ENCODE measurements at places on chromosomes 3 and 15.
A peak's percentile ranks its signal among the peaks of the same experiment; 100 is the strongest.

- DNase-seq: no peak
Measured at GRCh38 chr3:97138914-97139541, 324.6 kb downstream of the EPHA6 start.

DNA sequence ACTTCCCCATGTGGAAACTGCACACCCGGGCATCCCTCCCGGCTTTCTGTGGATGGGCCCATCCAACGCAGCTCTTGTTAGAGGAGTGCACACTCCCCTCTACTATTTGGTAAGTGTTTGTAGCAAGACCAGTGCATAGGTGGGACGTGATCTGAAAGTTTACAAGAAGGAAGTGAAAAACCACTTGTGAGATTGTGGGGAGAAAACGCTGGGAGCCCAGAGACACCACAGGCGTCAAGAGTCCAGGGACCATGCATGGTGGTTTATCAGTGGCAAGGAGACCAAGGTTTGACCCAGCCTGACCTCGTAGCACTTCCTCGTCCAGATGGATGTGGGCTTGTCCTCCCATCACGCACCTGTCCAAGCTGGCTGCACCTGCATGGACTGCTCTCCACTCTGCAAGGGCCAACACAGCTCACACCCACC lies 51.6 kb downstream of the ATP10A start:
- DNase-seq: no peak

- no peak for DNase-seq
Measured at GRCh38 chr3:40451551-40451950, 5.6 kb upstream of the RPL14 start.

DNA sequence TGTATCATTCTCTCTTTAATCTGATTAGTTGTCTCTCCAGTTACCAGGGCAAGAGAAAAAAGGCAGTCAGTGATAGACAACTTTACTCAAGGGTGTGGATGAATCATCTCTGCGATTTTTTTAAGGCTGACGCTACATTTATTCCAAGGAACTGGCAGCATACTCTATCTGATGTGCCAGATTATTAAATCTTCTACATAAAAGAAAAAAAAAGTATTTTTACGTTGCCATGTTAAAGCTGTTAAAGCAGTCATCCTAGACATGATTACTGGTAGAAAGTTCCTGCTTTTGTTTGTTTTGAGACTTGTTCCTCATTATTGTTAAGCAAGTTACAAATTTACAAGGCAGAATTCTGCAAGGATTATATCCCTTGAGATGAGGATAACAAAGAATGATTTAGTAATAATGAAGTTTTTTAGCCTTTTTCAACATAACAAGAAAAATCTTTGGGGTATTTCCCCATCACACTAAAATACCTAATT lies 121.7 kb downstream of the CBLB start:
- no peak for DNase-seq

- DNase-seq: no peak
Measured at GRCh38 chr3:168620854-168621253, 525.1 kb upstream of the GOLIM4 start.

DNA sequence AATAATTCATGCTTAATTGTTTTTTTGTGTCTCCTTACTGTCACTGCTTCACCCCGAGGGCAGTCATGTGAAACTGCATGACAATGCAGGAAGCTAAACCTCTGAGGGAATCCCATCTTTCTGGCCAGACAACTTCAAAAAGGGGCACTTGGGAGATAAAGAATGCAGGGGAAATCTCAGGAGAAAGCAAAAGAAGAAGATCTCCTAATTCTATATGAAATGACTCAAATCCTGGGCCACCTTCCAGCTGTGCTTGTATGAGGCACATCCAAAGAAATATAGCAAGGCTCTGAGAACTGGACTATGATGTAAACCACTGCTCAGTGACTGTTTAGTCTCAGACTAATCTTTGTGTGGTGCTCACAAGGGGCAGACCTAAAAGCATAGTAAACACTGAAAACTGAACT lies 22.6 kb upstream of the UMPS start:
- DNase-seq: no peak

DNA sequence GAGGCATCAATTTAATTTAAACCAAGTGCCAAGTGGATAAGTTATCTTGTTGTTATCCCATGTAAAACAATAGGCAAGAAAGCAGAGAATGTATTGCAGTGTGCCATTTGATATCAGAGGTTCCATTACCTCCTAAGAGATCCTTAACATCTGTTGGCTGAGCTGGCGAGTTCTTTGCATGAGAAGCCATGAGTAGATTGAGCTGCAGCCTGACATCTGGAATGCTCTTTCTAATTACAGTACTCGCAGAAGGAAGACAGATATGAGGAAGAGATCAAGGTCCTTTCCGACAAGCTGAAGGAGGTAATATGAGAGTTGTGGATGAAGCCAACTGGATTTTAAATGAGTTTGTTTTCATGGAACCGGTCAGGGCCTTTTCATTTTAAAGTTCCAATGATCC lies 19.4 kb downstream of the TPM1 start:
- DNase-seq: no peak

DNA sequence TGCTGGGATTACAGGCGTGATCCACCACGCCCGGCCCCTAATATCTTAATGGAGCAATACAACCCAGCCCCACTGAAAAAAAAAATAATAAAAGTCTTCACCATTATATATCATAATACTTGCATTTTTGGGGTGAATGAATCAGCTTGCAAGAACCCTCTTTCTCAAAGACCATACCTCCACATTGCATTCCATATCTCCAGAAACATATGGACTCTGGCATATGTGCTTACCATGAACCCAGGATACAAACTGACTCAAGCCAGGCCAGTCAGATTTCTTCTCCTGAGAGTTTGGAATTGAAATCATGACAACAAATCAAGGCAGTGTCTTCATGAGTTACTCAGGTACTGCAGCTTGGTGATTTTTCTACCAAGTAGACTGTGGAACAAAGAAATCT lies 101.2 kb downstream of the FRMD5 start:
- no peak for DNase-seq

- no peak for DNase-seq
Measured at GRCh38 chr3:87206070-87206469, 21.0 kb upstream of the CHMP2B start.

DNA sequence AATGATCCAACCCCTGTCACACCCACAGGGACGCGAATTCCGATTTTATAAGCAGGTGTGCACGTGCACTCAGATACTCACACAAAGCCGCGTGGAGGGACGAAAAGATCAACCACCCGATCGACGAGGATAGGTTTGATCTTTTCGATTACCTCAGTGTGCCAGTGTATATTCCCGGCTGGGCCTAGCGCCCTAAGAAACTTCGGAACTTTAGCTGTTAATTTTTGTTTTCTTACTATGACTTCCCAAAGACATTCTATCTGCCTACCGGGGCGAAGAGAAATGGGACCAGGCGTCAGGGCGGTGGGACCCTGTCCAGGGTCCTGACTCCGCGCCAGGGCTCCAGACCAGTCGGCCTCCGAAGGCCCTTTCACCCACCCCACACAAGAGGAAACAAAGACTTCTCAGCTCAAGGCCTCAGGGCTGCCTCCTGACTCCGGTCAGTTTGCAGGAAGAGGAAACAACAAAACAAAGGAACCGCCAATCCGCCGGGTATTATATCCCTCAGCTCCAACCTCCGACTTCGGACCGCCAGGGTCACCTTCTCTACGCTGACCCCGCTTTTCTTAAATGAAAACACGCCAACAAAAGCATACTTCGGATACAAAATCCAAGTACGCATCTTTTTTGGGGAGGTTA lies 6.8 kb downstream of the ONECUT1 start:
- DNase-seq: peak; percentile 18

DNA sequence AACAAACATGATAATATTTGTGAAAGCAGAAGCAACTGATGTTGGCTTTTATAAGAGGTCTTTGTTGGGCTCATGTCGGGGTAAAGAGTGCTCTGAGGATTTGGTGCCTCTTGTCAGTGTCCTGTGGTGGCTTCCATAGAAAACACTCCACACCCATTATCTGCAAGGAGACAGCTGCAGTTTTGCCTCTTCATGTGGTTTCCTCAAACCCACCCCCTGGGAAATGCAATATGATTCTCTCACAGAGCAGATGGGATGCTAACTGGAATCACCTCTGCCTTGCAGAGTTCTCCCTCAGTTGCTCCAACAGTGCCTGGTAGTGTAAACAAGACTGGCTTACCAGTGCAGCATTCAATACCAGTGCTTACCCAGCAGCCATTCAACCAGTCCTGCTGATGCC lies 771.4 kb upstream of the CFAP20DC start:
- no peak for DNase-seq

DNA sequence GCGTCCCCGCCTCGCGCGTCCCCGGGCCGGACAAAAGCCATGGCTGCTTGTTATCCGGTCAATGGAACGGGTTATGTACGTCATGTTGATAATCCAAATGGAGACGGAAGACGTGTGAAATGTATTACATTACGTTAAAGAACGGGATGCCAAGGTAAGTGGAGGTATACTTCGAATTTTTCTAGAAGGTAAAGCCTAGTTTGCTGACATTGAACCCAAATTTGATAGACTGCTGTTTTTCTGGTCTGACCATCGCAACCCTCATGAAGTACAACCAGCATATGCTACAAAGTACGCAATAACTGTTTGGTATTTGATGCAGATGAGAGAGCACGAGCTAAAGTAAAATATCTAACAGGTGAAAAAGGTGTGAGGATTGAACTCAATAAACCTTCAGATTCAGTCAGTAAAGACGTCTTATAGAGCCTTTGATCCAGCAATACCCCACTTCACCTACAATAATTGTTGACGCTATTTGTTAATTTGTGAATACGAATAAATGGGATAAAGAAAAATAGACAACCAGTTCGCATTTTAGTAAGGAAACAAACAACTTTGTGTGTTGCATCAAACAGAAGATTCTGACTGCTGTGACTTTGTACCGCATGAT lies 19.8 kb downstream of the WDR73 start:
- DNase-seq: no peak

- DNase-seq: peak; percentile 56
Measured at GRCh38 chr3:114706591-114707232, 412.9 kb downstream of the TIGIT start.

GRCh38 chr15:41849861-41850260 lies 11.2 kb downstream of the PLA2G4B start:
- DNase-seq: no peak

All from stimulated activated CD4-positive, alpha-beta T cell treated with anti-CD3 and anti-CD28 coated beads, Interleukin-15, amount 100 ng/mL, for 24 hours (primary cell).